Psoas muscle (tissue), 8 donors: ENCODE measurements at places on chromosomes 6 and 20. TPM values are rescaled to one million over a fixed set of nuclear protein-coding genes. Genes with fewer than 3 reads are reported as not detected.
A peak's percentile ranks its signal among the peaks of the same experiment; 100 is the strongest.

Gene ZNF334
- 0.27 TPM for total RNA-seq

Gene ATAT1
- total RNA-seq = 2.8 TPM

DNA sequence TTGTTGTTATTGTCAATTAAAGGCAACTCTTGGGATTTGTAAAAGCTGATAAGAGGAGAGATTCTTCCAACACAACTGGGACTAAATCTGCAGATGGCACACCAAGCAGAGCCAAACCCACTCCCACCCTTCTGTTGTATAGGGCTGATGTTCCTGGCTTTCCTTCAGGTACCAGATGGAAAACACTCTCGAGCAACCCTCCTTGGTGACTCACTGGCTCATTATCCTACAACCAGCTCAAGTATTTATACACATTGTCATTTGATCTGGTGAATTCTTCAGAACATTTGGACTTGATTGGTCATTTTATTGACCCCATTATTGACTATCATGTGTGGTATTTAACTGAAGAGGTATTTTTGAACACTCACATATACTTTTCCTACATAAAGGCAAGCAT, 190.3 kb upstream of the PCSK2 start:
- no peak overlapping the region for H3K27ac ChIP-seq
- no peak overlapping the region for H3K4me3 ChIP-seq
- no peaks in the 10 kb centered on the region for H3K36me3 ChIP-seq

GRCh38 chr6:169646906-169647567, 54.8 kb downstream of the WDR27 start:
- no peak overlapping the region for H3K27ac ChIP-seq
- no peak for DNase-seq
- H3K4me3 ChIP-seq = no peak overlapping the region
- H3K4me1 ChIP-seq = no peaks in the 10 kb centered on the region

DNA sequence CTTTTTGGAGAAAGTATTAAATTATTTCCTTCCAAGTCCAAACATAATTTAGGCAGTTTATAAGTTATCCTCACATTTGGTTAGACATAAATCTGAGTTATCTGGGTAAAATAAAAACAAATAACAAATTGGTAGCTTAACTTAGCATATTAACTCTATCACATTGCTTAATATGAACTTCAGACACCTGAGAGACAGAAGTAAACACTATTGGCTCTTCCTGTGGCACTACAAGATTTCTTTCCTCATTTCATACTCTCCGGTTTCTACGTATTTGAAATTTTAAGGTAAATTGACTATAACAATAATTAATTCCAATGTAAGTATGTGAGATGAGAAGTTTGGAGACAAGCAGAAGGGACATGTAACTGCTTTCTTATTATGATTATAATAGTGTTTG, 106.8 kb downstream of the TRMT11 start:
- H3K4me3 ChIP-seq = no peak overlapping the region
- no peaks in the 10 kb centered on the region for H3K36me3 ChIP-seq

Gene POU3F2
- total RNA-seq = not detected

GRCh38 chr6:149236589-149236988, 80.9 kb upstream of the TAB2 start:
- no peak for DNase-seq
- no peak overlapping the region for H3K27ac ChIP-seq
- H3K4me3 ChIP-seq = no peak overlapping the region
- H3K4me1 ChIP-seq = no peaks in the 10 kb centered on the region
- no peaks in the 10 kb centered on the region for H3K36me3 ChIP-seq

DNA sequence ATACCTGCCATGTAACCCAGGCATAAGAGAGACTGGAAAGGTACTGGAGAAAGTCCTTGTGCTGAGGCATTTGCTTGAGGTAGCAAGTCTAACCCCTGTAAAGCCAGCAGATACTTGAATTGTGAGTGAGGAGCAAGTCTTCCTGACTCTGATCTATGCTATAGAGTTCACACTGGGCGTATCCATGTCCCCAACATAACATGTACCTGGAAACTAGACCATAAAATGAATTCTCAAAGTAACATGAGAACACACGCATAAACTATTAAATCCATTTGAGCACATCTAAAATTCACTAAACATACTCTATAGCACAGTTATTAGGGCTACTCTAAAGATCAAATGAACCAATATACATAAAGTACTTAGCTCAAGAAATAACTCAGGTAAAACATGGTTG, 2.0 kb downstream of the NHSL1 start:
- no peak for DNase-seq
- no peak overlapping the region for H3K4me3 ChIP-seq
- H3K4me1 ChIP-seq = no peaks in the 10 kb centered on the region

DNA sequence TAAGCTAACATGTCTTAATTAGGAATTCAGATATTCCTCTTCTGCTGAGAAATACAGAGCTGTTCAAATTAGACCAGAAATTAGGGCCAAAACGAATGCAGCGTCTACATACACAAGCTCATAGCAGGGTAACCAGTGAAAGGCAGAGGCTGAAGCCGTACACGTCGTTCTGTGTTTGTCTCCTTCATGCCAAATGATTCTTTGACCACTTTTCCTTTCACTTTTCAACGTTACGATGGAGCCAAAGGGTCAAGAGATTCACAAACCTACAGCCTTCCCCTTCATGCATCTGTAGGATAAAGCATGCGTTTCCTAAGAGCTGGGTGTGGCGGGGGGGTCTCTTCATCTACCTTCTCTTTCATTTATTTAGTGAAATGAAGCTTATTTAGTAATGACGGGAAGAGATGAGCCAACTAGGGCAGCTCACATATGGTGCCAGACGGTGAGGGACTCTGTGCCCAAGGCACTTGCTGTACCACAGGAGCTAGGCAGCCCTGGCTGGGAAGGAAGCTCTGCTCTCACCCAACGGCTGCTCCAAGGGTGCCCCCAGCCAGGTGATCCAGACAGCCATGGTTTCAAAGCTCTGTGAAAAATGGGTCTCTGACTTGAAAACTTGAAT, 178.0 kb downstream of the ATXN1 start:
- peaks cover 10% of the 10 kb centered on the region for H3K4me1 ChIP-seq
- DNase-seq = peak; percentile 44
- peak overlapping the region; percentile 43 for H3K27ac ChIP-seq
- no peaks in the 10 kb centered on the region for H3K36me3 ChIP-seq
- H3K4me3 ChIP-seq = peak overlapping the region; percentile 39

GRCh38 chr6:31878726-31879125, at the start of gene SLC44A4:
Gene SLC44A4, minus strand, starts transcription at chr6:31878997. Its CDS starts 17 bp downstream, at chr6:31878980.
- no peaks in the 10 kb centered on the region for H3K27me3 ChIP-seq
- DNase-seq = no peak
- H3K4me1 ChIP-seq = no peaks in the 10 kb centered on the region

GRCh38 chr20:37911838-37912281, 8.9 kb downstream of the VSTM2L start:
- H3K27me3 ChIP-seq = peaks cover 73% of the 10 kb centered on the region
- no peaks in the 10 kb centered on the region for H3K36me3 ChIP-seq
- no peak overlapping the region for H3K4me3 ChIP-seq
- peak; percentile 51 for DNase-seq

GRCh38 chr6:109221543-109222195, 126.4 kb downstream of the CEP57L1 start:
- H3K36me3 ChIP-seq = no peaks in the 10 kb centered on the region
- DNase-seq = no peak
- H3K27me3 ChIP-seq = no peaks in the 10 kb centered on the region
- H3K4me1 ChIP-seq = peaks cover 24% of the 10 kb centered on the region
- H3K27ac ChIP-seq = no peak overlapping the region

Gene NRN1
- total RNA-seq = 4.6 TPM

DNA sequence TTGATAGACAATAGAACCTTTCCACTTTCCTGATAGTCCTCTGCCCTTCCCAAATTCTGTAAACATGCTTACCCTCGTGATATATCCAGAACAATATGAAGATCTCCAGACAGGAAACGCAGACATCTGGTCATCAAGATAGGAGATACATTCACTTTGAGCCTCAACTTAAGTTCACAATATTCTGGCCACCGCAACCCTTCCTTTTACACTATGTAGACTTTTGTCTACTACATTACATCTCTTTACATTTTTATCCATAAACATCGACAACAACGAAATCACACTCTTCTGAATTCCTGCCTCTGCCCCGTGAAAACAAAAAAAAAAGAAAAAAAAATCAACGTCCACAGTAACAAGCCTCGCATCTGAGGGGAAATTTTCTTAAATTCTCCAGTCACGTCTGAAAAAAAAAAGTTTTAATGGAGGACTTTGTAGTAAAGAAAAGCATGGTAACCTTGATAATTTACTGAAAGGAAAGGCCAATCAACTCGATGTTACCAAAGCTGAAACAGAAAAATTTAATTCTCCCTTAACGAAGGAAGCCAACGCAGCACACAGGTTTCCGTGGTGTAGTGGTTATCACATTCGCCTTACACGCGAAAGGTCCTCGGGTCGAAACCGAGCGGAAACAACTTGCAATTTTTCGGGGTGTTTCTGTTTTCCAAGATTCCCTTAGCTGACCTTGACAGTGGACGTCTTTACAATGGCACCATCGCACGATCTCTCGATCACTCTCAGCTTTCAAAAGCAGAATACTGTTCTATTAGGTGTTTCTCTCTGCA, 21.8 kb downstream of the POM121L2 start:
- DNase-seq = no peak
- H3K4me1 ChIP-seq = no peaks in the 10 kb centered on the region
- no peak overlapping the region for H3K4me3 ChIP-seq

Gene F13A1
- 30.1 TPM for total RNA-seq

- no peak for DNase-seq
- no peaks in the 10 kb centered on the region for H3K36me3 ChIP-seq
- H3K27ac ChIP-seq = no peak overlapping the region
- H3K4me3 ChIP-seq = no peak overlapping the region
These were observed 46.2 kb downstream of the HACE1 start for GRCh38 chr6:104813552-104813951.

GRCh38 chr6:157668009-157668401, 155.0 kb upstream of the SNX9 start:
- no peaks in the 10 kb centered on the region for H3K36me3 ChIP-seq
- no peak overlapping the region for H3K4me3 ChIP-seq
- no peak overlapping the region for H3K27ac ChIP-seq
- peaks cover 28% of the 10 kb centered on the region for H3K4me1 ChIP-seq

GRCh38 chr6:45599053-45599452, 221.3 kb upstream of the SUPT3H start:
- H3K4me1 ChIP-seq = peaks cover 9% of the 10 kb centered on the region
- H3K27ac ChIP-seq = no peak overlapping the region

DNA sequence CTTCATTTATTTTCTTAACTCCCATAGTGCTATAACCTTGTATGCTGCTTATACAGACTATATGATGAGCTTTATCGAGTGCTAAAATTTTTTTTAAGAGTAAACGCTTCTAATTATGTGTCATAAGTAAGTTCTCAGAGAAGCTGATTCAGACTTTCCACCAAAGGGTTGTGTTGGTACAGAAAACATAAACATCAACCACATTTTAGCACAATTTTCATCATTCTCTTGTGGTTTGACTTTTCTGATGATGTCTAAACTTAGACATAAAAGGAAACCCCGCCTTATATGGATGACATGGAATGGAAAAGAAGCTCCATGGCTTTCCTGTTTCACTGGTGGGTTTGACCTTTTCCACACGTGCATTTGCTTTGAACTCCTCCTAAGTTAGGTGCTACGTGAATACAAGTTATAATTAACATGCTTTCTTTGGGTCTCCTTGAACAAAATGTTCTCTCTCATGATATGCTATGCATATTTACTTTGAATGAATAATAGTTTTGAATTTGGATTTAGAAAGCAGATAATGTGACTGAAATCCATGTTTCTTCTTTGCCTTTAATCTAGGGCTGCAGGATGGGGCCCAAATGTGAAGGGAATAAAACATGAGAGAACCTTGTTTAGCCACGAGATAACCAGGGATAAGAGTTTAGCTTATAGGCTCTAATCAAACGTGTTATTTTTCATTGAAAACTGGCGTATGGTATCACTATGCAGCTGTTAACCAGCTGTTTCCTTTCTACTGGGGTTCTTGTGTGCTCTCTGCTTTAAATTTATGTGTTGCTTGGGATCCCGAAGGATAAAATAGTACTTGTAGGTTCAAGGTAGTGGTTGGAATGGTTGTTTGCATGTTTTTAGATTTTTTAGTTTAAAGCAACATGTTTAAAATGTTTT, 127.1 kb upstream of the AHI1 start:
- no peak for DNase-seq
- H3K27me3 ChIP-seq = no peaks in the 10 kb centered on the region
- H3K36me3 ChIP-seq = no peaks in the 10 kb centered on the region
- no peaks in the 10 kb centered on the region for H3K4me1 ChIP-seq

DNA sequence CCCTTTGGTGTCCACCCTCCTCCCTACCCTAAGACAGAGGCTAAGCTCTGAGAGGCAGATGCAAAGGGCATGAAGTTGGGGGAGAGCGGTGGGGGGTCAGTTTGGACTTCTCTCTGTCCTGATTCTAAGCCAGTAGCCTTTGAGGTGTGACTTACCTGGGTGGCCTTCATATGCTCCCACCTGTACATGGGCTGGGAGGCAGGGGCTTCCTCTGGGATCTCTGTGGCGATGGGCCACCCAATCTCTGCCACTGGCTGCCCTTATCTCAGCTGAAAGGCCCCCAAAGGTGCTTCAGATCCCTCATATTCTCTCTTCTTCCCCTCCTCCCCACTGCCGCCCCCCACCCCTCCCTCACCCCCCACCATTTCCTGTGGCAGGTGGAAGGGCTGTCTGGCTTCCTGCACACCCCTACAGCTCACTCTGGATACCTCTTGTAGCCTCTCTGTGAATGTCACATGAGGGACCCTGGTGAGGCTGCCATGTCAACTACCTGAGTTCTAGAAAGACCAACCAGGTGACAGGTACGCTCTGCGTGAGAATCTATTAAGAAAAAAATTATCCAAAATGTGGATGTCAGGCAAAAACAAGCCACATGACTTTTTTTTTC, 34.0 kb downstream of the PNLDC1 start:
- H3K27ac ChIP-seq = no peak overlapping the region
- DNase-seq = no peak
- no peaks in the 10 kb centered on the region for H3K27me3 ChIP-seq
- no peak overlapping the region for H3K4me3 ChIP-seq
- no peaks in the 10 kb centered on the region for H3K36me3 ChIP-seq

GRCh38 chr20:23122796-23123655, 36.9 kb upstream of the CD93 start:
- no peak for DNase-seq
- no peaks in the 10 kb centered on the region for H3K36me3 ChIP-seq
- no peak overlapping the region for H3K4me3 ChIP-seq
- H3K27ac ChIP-seq = no peak overlapping the region
- H3K4me1 ChIP-seq = peaks cover 35% of the 10 kb centered on the region
- H3K27me3 ChIP-seq = no peaks in the 10 kb centered on the region
